Globus pallidus (tissue), 1 donor: ENCODE measurements at places on chromosomes 6 and 20.

DNA sequence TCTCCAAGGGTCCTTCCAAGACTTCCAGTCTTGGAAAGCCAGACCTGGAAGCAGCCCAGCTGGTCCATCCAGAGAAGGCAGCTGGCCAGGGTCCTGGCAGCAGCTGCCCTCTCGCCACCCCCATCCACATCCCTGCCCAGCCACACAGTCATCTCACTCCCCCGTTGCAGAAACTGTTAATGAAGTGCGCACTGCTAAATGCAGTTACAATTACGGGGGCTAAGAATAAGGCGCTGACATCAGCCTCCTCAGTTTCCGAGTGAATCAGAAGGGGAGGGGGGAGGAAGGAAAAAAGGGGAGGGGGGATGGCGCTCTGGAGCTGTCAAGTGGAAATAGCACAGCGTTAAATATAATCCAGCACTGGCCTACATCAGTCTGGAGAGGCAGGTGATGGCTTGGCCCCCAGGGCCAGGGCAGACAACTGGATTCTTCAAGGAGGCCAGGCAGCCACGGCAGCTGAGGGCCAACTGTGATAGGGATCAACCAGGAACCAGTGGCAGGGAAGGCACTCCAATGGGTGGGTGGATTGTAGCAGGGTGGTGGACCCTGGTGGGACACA lies 6.9 kb downstream of the RIMS4 start:
- peak; percentile 21 for DNase-seq

DNA sequence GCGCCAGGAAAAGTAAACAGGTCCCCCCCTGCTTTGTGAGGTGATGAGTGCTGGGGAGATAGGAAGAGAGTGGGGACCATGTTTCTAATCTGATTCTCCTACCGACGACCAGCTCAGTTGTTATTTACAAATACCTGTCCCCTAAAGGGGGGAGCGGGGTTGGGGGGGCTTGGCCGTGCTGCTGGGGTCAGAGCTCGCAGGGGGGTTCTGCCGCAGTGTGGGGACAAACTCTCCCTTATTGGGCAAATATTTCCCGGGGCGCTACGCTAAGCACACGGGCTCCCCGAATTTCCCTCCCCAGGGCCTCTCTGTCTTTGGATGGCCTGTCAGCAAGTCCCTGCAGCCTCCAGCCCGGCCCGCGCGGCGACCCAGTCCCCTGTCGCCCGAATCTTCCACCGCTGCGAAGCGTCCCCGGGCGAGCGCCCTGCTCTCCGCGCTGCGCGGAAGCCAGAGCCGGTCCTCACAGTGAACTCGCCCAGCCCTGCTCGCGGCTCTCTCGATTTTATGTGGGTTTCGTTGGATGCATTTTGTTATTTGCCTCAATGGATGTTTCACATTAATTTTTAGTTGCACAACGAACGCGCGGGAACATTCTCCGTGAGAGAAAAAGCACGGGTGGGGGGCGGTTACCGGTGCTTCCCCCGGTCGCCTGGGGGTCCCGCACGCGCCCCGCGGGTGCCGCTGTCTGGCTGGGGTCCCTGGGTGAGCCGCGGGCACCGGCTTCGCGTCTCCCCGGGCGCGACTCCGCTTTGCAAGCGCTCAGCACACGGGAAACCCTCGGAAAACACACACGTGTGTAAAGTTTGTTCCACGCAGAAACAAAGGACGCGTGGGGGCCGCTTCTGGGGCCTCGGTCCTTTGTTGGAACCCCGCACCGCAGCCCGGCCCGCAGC lies 1.5 kb upstream of the STX16 start:
- DNase-seq = no peak

GRCh38 chr20:1430004-1430451 lies 36.6 kb downstream of the NSFL1C start:
- DNase-seq = no peak

GRCh38 chr6:118551063-118552053 lies 3.3 kb downstream of the PLN start:
- peak; percentile 59 for DNase-seq

DNA sequence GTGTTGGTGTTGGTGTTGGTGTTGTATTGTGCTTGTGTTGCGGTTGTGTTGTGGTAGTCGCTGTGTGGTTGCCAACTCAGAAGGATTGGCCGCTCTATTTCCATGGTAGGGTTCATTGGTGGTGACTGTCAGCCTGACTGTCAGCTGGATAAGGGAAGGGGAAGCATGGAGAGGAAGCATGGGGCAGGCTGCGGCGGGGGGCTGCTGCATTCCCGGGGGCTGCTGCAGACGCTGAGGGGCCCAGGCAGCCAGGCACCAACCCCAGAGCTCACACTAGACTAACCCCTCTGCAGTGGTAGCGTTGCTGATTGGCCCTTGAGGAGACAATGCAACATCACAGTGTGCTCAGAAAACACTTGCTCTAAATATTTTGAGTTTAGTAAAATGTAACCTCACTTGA lies 199.2 kb downstream of the SMOC2 start:
- no peak for DNase-seq

DNA sequence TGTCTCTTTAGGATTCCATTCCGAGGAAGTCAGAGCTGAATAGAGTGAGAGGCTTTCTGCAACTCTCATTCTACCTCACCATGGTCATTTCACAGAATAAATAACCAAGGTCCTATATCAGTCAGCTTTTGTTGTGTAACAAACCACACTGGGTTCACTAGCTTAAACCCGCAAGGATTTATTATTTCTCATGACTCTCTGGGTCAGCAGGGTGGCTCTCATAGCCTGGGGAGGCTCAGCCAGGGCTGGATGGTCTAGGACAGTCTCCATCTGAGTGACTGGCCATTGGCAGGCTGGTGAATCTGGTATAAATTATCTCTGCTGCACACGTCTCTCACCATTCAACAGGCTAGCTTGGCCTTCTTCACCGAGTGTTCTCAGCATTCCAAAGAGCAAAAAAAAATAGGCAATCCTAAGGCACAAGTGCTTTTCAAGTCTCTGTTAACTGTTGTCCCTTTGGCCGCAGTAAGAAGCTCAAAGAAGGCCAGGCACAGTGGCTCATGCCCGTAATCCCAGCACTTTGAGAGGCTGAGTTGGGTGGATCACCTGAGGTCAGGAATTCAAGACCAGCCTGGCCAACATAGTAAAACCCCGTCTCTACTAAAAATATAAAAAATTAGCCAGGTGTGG lies 39.7 kb downstream of the ISM1 start:
- DNase-seq = no peak

- no peak for DNase-seq
Observed at GRCh38 chr6:144896871-144897270, 611.7 kb downstream of the UTRN start.

- peak; percentile 14 for DNase-seq
Observed at GRCh38 chr6:105994591-105995390, 91.3 kb upstream of the PRDM1 start.

DNA sequence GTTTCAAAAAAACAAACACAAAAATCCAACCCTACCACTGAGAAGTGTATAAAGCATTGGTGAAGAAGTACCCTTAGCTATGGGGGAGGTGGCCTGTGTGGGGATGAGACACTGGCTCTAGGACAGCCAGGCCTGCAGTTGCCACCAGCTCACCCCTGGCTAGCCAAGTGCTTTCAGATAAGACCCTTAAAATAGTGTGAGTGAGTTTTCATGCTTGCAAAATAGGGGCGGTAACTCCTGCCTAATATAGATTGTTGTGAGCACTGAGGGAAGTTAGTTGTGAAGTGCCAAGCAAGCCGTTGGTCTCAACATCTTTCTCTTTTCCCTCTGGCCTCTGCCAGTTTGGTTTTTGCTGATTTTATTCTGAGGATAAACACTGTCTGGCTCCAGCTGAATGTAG lies 11.3 kb downstream of the PPP1R3G start:
- DNase-seq = no peak

DNA sequence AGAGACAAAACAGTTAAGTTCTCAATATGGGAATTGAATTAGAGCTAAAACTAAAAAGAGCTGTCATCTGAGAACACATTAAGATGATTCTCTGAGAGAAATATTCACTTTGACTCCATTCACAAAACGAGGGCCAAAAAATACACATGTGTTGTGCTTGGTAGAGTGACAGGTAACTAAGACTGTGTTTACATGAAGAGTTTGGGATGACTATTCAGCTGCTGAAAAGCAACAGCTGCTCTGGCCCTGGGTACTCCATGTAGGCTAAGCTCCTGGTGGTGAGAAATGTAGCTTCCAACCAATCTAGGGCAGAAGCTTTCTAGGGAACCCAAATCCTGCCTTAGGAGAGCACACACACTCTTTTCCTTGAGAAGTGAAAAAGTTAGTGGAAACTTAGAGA lies 184.5 kb downstream of the COL21A1 start:
- no peak for DNase-seq

DNA sequence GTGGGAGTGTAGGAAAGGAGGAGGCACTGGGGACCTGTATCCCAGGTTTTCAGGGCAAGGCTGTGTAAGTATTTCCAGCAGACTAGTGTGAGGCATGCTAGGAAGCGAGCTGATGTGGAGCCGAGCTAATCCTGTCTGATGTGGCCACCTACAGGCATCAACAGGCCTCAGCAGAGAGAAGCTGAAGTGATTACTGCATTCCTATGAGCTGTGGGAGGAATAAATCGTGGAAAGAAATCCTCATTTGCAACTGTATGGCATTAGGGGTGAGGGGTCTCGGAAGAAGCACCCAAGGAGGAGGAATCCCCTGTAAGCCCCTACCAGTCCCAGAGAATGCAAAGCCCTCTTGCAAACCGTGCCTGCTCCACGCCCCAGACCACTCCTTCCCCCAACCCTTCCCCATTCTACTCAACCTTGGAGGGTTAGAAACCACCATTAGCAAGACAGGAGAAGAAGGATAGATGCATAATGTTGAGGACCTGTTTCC lies 41.6 kb downstream of the C6orf15 start:
- peak; percentile 87 for DNase-seq

GRCh38 chr20:59318803-59319202 lies 18.4 kb downstream of the EDN3 start:
- no peak for DNase-seq
